Natural killer cell (primary cell): ENCODE measurements at places on chromosomes 11 and 22. TPM values are rescaled to one million over a fixed set of nuclear protein-coding genes. Genes with fewer than 3 reads are reported as not detected.

- DNase-seq, result no peak
- H3K4me3 ChIP-seq, result no peak overlapping the region
- no peaks in the 10 kb centered on the region for H3K36me3 ChIP-seq
- H3K4me1 ChIP-seq, result no peaks in the 10 kb centered on the region
- no peaks in the 10 kb centered on the region for H3K27me3 ChIP-seq
- no peak overlapping the region for H3K27ac ChIP-seq
Observed at GRCh38 chr11:42251984-42252383, 792.5 kb upstream of the LRRC4C start.

GRCh38 chr11:110293389-110293788 is 3.0 kb downstream of the RDX start:
- H3K4me3 ChIP-seq, result no peak overlapping the region
- no peaks in the 10 kb centered on the region for H3K36me3 ChIP-seq
- H3K4me1 ChIP-seq, result peaks cover 4% of the 10 kb centered on the region

DNA sequence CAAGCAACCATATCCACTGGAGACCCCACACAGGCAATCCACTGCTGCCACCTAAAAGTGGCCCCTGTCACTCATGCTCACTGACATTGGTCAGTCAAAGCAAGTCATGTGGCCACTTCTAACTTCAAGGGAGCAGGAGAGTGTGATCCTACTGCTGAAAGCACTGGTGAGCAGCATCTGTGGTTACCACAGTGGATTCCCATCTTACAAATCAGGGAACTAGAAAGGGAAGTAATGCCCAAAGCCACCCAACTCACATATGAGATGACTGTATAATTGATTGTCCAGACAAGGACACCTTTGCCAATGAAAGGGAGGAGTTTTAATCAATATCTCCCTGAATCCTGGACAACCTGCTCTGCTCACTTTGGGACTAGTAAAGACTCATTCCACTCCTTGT is 17.7 kb downstream of the RCN1 start:
- no peaks in the 10 kb centered on the region for H3K4me1 ChIP-seq
- no peaks in the 10 kb centered on the region for H3K27me3 ChIP-seq
- H3K4me3 ChIP-seq, result no peak overlapping the region
- DNase-seq, result no peak
- H3K36me3 ChIP-seq, result peaks cover 13% of the 10 kb centered on the region

GRCh38 chr11:35257281-35257680 is 118.3 kb downstream of the CD44 start:
- H3K4me1 ChIP-seq, result peaks cover 4% of the 10 kb centered on the region
- DNase-seq, result no peak
- no peak overlapping the region for H3K4me3 ChIP-seq
- H3K27ac ChIP-seq, result peak overlapping the region; percentile 56
- no peaks in the 10 kb centered on the region for H3K36me3 ChIP-seq

DNA sequence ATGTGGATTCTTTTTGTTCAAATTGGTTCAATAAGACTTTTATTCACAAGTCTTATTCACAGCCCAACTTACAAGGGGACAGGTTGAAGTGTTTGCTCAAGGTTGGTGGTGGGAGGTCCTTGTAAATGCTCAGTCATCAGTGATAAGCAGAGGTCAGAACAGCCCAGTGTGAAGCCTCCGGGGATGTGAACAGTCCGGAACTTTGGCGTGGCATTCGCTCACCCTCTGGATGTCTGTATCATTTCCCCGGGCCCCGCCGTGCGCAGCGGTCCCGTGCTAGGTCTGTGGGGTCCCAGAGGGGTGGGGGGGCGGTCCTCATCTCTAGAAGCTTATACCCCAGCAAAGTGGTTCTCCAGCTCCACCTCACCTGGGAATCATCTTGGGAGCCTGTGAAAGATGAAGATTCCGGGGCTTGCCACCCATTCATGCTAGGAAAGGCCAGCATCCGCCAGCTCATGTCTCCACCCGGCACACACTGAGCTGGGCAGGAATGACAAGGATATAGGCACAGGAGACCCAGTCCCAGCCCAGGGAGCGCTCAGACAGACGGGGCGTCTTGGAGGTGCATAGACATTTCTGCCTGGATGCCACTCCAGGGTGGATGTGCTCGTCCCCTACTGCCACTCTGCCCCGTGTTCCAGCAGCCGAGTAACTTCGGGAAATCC is 327.5 kb downstream of the TBC1D22A start:
- H3K4me3 ChIP-seq, result no peak overlapping the region
- peaks cover 18% of the 10 kb centered on the region for H3K4me1 ChIP-seq
- H3K36me3 ChIP-seq, result no peaks in the 10 kb centered on the region
- DNase-seq, result no peak

- no peaks in the 10 kb centered on the region for H3K27me3 ChIP-seq
- peaks cover 10% of the 10 kb centered on the region for H3K4me1 ChIP-seq
- DNase-seq, result no peak
- H3K4me3 ChIP-seq, result no peak overlapping the region
- no peak overlapping the region for H3K27ac ChIP-seq
Observed at GRCh38 chr11:75283391-75283931, 42.9 kb downstream of the TPBGL start.

GRCh38 chr22:30080805-30081204 is 541 bp downstream of the HORMAD2 start:
- no peaks in the 10 kb centered on the region for H3K27me3 ChIP-seq
- H3K36me3 ChIP-seq, result no peaks in the 10 kb centered on the region
- no peak overlapping the region for H3K4me3 ChIP-seq
- peaks cover 6% of the 10 kb centered on the region for H3K4me1 ChIP-seq

GRCh38 chr22:33658775-33659174 is 261.5 kb downstream of the LARGE1 start:
- H3K27me3 ChIP-seq, result no peaks in the 10 kb centered on the region
- H3K4me1 ChIP-seq, result no peaks in the 10 kb centered on the region
- DNase-seq, result no peak

DNA sequence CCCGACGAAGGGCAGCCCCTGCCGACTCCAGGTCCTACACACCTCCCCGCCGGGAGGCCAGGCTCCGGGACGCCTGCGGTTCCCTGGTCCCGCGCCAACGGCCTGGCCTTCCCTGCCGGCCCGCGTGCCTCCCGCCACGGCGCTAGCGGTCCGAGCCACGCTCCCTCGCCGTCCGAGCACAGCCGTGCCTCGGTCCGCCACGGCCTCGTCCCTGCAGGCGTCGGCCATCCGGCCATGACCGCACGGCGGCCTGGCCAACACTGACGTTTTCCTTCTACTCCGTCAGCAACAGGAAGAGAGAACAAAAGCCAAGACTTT is 532 bp downstream of the EIF4G2 start:
- H3K4me1 ChIP-seq, result peaks cover 23% of the 10 kb centered on the region
- no peaks in the 10 kb centered on the region for H3K27me3 ChIP-seq

GRCh38 chr11:65861533-65862183 is 1.4 kb downstream of the MUS81 start:
- H3K27me3 ChIP-seq, result no peaks in the 10 kb centered on the region
- peaks cover 31% of the 10 kb centered on the region for H3K4me1 ChIP-seq
- no peak overlapping the region for H3K4me3 ChIP-seq
- DNase-seq, result peak; percentile 15

- peaks cover 9% of the 10 kb centered on the region for H3K4me1 ChIP-seq
- no peak overlapping the region for H3K4me3 ChIP-seq
- H3K36me3 ChIP-seq, result no peaks in the 10 kb centered on the region
Observed at GRCh38 chr11:16925561-16926065, 88.6 kb downstream of the PLEKHA7 start.

DNA sequence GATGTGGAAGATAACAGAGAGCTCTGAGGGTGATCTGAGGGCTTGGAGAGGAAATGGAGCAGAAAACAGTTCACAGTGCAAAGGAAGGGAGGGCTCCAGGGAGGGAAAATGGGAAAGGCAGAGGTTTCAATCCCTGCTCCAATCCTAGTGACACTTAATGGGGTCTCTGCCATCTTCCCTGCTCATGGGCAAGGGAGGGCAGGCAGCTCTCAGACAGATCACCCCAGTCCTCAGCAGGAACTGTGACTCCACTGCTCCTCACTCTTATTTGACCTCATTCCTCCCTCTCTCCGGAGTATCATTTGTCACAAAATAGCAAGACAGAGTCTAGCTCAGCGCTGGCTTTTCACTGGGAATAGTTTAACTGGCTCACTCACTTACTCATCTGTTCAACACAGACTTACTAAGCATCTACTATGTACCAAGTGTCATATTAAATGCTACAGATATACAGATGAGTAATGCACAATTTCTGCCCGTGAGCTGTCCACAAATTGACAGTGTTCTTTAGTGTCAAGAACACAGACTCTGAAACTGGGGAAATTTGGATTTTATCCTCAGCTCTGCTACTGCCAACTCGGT is 817.4 kb downstream of the OPCML start:
- H3K4me3 ChIP-seq, result no peak overlapping the region
- H3K36me3 ChIP-seq, result no peaks in the 10 kb centered on the region
- no peak for DNase-seq
- no peaks in the 10 kb centered on the region for H3K27me3 ChIP-seq

DNA sequence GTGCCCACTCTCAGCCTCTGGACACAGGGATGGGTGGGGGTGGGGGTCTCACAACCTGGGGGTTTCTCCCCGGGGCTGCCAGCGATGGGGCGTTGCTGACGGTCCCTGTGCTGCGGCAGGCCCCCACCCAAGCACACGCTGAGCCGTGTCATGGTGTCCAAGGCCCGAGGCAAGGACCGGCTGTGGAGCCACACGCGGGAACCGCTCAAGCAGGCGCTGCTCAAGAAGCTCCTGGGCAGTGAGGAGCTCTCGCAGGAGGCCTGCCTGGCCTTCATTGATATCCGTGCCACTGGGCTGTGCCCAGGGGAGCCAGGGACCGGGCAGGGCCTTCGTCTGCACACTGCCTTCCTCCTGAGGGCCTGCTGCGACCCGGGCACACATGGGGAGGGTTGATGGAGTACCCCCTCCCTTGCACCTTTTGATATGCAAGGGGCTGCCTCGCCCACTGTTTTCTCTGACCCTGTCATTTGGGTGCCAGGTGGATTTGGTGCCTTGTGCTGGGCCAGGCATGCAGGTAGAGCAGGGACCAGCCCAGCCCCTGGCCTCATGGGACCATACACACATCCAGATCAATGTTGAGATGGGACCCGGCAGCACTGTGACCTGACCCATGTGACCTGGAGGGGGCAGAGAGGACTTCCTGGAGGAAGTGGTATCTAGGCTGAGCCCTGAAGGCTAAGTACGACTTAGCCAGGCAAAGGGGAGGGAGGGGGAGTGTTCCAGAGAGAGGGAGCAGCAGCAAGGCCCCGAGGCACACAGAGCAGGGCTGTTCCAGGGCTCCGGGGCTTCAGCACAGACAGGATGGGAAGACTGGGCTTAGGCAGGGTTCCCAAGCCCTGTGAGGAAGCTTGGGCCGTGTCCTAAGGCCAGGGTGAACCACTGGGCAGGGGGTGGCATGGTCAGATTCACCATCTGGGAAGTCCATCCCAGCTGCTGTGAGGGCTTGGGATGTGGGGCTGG is 75.2 kb downstream of the MYO7A start:
- no peak for DNase-seq
- no peaks in the 10 kb centered on the region for H3K4me1 ChIP-seq
- no peak overlapping the region for H3K4me3 ChIP-seq
- no peaks in the 10 kb centered on the region for H3K36me3 ChIP-seq
- no peak overlapping the region for H3K27ac ChIP-seq
- no peaks in the 10 kb centered on the region for H3K27me3 ChIP-seq

DNA sequence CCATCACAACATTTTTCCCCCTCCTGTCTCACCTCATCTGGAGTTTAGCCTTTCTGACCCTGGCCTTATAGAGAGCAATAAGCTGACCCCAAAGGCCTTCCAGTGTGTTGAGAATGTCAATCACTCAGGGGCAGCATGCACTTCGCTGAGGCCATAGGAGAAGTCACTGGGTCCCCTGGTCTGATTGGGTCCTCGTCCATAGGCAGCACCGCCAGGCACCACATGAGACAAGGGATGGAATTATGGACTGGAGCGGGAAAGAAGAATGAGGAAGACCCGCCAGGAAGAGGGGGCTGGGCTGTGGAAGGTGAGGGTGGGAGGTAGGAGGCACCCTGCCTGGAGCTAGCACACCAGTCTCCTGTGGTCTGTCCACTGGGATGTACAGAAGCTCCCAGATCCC is 72.9 kb downstream of the DSCAML1 start:
- no peak overlapping the region for H3K27ac ChIP-seq
- no peaks in the 10 kb centered on the region for H3K36me3 ChIP-seq
- H3K4me3 ChIP-seq, result no peak overlapping the region
- no peaks in the 10 kb centered on the region for H3K27me3 ChIP-seq

DNA sequence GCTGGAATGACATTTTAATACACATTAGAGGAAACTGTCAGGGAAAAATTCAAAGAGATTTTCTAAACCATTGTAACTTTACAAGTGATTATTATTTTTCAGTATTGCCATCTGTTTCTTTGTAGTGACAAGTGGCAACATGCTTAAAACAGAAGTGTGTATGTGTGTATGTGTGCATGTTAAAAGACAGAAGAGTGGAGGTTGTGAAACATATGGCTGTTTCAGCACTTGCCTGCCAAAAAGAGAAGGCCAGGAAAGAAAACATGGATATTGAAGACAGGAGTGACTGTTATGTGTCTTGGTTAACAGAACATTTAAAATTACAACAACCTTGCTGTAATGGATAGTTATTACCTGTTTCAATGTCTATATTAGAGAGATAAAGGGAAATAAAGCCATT is 24.3 kb upstream of the VWA5A start:
- DNase-seq, result no peak
- H3K4me3 ChIP-seq, result no peak overlapping the region
- H3K36me3 ChIP-seq, result no peaks in the 10 kb centered on the region
- no peaks in the 10 kb centered on the region for H3K4me1 ChIP-seq
- no peak overlapping the region for H3K27ac ChIP-seq

- peaks cover 79% of the 10 kb centered on the region for H3K36me3 ChIP-seq
- H3K4me1 ChIP-seq, result no peaks in the 10 kb centered on the region
- H3K4me3 ChIP-seq, result no peak overlapping the region
- no peaks in the 10 kb centered on the region for H3K27me3 ChIP-seq
Observed at GRCh38 chr22:46696229-46696518, 41.9 kb downstream of the CERK start.

DNA sequence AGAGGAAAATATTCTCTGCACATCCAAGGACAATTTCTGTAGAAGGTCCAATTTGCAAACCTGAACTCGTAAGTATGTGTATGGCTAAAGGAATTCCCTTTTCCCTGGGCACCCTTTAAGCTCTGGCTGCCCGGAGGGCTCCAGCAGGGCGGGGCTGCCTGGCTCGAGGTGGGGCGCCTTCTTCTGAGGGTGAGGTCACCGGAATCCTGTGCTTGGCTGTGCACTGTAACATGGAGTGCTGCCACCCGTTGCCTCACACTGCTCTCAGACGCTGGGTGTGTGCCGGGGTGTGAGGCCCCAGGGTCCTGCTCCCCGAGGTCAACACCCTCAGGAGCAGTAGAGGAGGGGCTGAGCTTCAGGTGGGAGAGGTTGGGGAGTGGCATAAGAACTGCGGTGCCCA is 61.5 kb downstream of the SYN3 start:
- H3K4me3 ChIP-seq, result no peak overlapping the region
- DNase-seq, result no peak
- H3K4me1 ChIP-seq, result no peaks in the 10 kb centered on the region
- H3K36me3 ChIP-seq, result no peaks in the 10 kb centered on the region

MEI1 gene
- 75.6 TPM for total RNA-seq

OSM gene
- 142 TPM for total RNA-seq

F2 gene
- total RNA-seq, result not detected

APOA1 gene
- total RNA-seq, result 0.54 TPM

MFNG gene
- 110 TPM for total RNA-seq

TRIM66 gene
- 13.7 TPM for total RNA-seq

CNTF gene
- 3.6 TPM for total RNA-seq

LDHAL6A gene
- total RNA-seq, result 0.15 TPM
